ENCODE measurements at places on chromosomes 2 and 18.

DNA sequence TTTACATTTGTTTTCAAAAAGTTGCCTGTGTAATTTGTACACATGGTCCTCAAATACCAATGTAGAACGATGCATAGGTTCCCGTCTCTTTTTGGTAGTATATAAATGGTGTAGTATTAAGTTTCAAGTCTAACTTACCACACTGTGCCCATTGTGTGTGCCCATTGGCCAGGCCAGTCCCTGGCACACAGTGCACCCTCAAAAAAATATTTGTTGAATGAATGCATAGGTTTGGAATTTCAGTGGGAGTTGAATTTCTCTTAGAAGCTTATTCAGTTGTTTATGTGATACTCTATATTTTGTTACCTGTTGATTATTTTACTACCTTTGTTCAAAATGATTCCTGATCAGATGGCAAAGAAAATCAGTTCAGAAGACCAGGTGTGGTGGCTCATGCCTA is 30.1 kb downstream of the IDH1 start:
- no peak for DNase-seq

DNA sequence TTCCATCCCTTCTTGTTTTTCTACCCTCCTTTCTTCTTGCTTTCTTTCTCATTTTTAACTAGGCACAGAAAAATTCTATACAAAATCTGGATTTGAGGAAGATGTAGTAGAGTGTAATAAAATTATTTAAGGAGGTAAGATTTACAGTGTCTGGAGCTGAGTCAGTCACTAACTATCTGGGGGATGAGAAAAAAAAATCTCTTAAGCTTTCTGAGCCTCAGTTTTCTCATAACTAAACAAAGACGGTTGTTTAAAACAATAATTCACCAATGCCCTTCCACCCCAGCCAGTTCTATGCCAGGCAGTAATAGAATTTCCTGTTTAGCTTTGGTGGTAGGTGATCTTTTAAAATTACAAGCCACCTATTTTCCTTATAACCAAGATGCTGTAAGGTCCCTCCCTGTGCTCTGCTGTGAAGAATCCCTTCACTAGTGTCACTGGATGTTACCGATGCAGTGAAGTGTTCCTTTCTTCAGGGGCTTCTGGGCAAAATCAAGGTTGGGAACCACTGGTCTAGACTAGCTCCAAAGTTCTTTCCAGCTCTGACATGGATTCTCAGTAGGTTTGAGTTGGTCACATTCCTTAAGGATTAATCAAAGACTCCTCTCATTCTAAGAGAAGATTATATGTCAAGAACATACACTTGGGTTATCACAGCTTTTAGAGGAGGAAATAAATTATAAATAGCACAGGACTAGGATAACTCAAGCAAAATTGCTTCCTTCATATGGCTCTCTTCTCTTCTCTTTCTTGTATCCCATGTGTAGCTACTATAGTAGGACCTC is 289.0 kb downstream of the CDH2 start:
- DNase-seq: no peak

DNA sequence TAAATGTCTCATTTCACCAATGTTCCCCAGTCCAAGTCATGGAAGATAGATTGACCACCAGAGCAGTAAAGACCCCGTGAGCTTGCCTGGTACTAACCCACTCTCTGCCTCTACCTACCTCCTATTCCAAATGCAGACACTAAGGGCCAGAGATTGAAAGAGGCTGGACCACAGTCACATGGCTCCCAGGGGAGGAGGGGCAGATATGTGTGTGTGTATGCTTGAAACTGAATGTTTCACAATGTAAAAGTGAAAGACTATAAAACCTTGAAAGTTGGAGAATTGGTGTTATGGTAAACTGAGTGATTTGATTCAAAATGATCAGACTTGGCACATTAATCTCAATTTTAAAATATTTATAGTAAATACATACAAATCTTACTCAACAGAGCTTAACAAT is 21.7 kb upstream of the KLHL29 start:
- no peak for DNase-seq

- DNase-seq: no peak
Measured at GRCh38 chr2:97868986-97869721, 126.6 kb downstream of the TMEM131 start.

- no peak for DNase-seq
Measured at GRCh38 chr2:131588152-131588873, 60.6 kb downstream of the CCDC74A start.

GRCh38 chr18:56575819-56576663 is 62.4 kb downstream of the TXNL1 start:
- no peak for DNase-seq

- DNase-seq: peak; percentile 11
Measured at GRCh38 chr2:128369602-128370467, 51.2 kb upstream of the HS6ST1 start.

DNA sequence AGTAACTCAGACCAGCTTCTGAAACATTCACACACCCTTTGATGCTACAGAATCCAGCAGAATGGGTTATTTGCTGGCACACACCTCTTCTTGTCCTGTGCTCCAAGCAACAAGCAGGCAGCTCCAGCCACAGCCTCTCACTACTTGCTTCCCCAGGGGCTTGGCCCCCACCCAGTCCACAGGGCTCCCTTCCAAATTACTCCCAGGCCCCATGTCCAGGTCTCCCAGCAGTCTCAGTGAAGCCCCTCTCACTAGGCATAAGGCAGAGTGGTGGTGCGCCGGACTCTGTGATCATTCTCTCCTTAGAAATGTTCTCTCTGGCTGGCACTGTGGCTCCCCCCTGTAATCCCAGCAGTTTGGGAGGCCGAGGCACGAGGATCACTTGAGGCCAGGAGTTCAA is 25.9 kb downstream of the ITM2C start:
- DNase-seq: no peak

DNA sequence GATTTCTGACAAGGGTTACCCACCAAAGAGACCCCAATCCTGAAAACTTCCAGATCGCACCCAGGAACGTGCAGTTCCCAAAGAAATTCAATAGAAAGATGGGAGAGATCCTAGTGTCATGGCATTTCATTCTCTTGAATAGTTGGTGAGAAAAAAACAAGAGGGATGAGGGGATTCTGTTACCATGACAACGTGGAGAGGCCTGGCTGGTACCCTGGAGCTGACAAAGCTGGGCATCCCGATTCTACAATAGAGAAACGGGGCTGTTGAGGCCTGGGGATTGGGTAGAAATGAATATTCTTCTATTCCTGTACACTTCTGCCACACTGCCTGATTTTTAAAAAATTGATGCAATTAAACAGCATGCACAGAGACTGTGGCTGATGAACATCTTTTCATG is 41.0 kb downstream of the POLE4 start:
- no peak for DNase-seq

DNA sequence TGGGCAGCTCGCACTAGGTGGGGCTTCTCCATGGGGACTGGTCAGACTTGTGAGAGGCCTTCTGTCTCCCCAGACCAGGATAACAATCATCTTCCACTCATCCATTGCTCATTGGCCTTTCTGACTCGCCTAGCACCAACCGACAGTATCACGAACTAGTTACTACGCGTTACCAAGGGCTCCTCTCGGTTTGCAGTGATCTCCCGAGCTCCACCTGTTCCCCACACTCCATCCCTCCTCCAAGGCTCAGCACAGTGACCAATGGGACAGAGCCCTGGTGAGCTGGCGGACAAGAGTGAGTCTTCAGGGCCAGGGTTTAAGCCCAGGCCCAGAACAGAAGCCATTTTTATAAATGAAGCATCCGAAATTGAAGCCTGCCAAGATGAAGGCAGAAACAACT is 42.8 kb upstream of the SMAD7 start:
- DNase-seq: no peak

- no peak for DNase-seq
Measured at GRCh38 chr18:50401888-50402287, 27.0 kb downstream of the SKA1 start.

DNA sequence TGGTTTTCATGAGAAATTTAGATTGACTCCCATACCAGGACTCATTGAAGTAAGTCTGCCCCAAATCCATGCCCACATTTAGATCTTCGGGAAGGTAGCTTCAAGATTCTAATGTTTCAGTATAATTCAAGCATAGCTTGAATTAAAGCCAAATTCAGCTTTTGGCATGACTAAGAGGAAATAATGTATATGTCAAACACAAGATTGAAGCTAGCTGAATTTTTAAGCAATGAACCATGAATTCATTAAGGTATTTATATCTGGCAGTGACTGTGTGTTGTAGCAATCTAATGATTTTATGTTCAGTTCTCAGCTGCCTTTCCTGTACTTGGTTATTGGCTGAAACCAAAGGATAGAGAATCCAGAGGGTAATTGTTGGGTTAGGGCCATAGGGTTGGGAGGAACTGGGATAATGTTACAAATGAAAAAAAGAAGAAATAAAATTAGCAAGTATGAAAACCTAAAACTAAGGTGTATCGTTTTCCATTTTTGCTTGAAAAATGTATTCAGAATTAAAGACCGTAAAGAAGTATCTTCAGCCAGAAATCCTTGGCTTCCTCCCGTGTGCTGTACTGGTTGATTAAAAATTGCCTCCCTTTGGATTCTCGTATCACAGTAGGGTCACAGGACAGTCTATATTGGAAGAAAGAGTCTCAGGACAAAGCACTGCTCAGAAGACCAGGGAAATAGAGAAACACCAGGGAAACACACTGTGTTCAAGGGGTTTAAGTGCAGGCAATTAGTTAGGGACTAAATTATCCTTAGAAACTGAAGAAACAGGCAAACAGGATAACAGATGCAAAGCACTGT is 119.0 kb upstream of the FN1 start:
- DNase-seq: no peak

DNA sequence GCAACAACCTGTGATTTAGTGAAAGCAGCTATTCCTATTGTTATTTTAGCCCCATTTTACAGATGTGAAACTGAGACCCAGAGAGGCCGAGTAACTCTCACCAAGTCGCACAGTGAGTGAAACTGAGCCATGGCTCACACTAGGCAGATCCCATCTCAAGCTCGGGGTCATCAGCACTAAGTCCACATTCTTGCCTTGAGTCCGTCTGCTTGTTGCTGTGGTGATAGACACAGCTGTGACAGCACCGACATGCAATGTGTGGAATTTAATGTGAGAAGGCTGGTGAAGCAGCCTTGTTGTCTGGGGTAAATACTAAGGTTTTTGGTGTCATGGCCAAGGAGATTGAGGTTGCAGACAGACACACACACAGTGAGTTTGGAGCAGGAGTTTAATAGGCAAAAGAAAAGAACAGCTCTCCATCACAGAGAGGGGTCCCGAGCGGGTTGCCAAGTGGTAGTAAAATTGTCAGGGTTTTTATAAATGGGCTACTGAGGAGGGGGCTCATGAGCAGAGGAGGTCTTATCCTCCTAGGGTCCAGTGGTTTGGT is 40.2 kb upstream of the GMCL1 start:
- peak; percentile 36 for DNase-seq

GRCh38 chr18:4264347-4264791 is 190.7 kb downstream of the DLGAP1 start:
- DNase-seq: no peak

- no peak for DNase-seq
Measured at GRCh38 chr18:55251254-55251971, 292.2 kb upstream of the CCDC68 start.

DNA sequence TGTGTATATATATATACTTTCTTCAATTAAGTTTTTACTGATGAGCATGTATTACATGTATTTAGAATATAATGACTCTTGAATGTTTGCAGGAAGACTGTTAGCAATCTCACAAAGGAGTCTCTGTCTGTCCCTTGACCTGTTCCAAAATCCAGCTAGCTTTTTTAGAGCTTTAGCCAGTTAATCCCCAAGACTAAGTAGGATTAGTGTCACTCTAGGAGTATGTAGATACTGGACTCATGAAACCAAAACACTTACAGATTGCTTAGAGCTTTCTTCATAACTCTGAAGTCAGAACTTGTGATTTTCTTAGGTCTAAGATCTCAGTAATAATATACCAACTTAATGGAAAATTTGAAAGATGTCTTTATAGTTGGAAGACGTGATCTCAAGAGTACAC is 2.2 kb downstream of the UBXN4 start:
- no peak for DNase-seq

- no peak for DNase-seq
Measured at GRCh38 chr18:50312296-50313030, 25.0 kb upstream of the CXXC1 start.

GRCh38 chr2:212628586-212628985 is 90.0 kb upstream of the ERBB4 start:
- no peak for DNase-seq

- DNase-seq: no peak
Measured at GRCh38 chr2:53949457-53949856, 21.3 kb downstream of the PSME4 start.

GRCh38 chr2:19360966-19361321 is 2.5 kb upstream of the OSR1 start:
- DNase-seq: no peak

- no peak for DNase-seq
Measured at GRCh38 chr2:175766880-175767279, 235.2 kb downstream of the LNPK start.

- no peak for DNase-seq
Measured at GRCh38 chr18:22796113-22796512, 137.0 kb upstream of the RBBP8 start.

GRCh38 chr2:33275689-33276444 is 200.6 kb upstream of the RASGRP3 start:
- DNase-seq: peak; percentile 42

DNA sequence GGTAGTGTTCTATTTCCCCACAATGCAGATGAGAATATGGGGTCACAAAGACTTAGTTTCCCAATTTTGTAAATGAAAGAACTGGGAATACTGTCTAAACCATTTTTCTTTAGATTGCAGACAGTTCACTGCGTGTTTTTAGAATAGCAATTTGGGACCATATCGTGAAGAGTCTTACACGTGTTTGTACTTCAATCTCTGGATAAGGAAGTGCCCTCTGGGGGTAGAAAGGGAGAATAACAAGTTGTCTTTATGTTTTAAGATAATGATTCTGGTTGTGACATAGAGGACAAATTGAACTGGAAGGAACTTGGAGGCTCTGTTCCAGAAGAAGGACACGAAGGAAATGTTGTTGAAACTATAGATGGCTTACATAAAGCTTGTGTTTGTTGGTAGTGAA is 457.7 kb downstream of the CBLN2 start:
- DNase-seq: no peak

GRCh38 chr2:111122631-111123421 is 2.1 kb downstream of the BCL2L11 start:
- peak; percentile 80 for DNase-seq

All from uterus (tissue), 4 donors.